ENCODE measurements at places on chromosomes 7 and 10. TPM values are rescaled to one million over a fixed set of nuclear protein-coding genes. Genes with fewer than 3 reads are reported as not detected.

CYP2C19 gene
- total RNA-seq, result 0.21 TPM

DNA sequence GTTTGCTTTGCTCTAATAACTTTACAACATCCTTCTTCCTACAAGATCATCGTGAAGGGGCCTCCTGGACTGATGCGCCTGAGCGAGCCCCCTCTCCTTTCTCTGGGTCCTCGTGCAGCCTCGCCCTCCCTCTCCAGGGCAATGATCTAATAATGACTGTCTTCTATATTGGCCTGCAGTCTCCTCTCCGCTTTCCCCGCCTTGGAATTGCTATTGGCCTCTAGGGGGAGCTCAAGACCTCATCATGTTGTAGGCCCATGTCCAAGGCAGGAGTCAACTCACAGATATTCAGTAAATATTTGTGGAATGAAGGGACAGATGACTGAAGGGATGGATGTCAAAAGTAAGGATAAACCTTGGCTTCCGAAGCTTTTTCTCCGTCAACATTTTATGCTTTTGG is 1180.3 kb downstream of the TYW1 start:
- DNase-seq, result peak; percentile 24

GRCh38 chr10:72563327-72563932 is 62.4 kb downstream of the MICU1 start:
- DNase-seq, result no peak

DNA sequence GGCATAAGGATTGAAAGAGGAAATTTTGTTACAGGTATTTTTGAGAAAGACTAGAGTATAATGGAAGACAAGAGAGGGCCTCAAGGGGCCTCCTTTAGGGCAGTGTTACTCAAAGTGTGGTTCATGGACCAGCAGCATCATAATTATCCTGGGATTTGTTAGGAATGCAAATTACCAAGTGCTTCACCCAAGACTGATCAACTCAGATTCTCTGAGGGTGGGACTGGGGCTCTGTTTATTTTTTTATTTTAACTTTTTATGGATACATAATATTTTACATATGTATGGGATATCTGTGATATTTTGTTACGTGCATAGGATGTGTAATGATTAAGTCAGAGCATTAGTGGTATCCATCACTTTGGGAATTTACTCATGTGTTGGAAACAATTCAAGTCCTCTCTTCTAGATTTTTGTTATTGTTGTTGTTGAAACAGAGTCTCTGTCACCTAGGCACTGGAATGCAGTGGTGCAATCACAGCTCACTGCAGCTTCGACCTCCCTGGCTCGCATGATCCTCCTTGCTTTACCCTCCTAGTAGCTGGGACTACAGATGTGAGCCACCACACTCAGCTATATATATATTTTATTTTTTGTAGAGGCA is 2.2 kb upstream of the KCTD7 start:
- DNase-seq, result no peak

GRCh38 chr10:78806681-78807221 is 262.0 kb upstream of the ZMIZ1 start:
- no peak for DNase-seq

SLC26A4 gene
- 0.58 TPM for total RNA-seq

DNA sequence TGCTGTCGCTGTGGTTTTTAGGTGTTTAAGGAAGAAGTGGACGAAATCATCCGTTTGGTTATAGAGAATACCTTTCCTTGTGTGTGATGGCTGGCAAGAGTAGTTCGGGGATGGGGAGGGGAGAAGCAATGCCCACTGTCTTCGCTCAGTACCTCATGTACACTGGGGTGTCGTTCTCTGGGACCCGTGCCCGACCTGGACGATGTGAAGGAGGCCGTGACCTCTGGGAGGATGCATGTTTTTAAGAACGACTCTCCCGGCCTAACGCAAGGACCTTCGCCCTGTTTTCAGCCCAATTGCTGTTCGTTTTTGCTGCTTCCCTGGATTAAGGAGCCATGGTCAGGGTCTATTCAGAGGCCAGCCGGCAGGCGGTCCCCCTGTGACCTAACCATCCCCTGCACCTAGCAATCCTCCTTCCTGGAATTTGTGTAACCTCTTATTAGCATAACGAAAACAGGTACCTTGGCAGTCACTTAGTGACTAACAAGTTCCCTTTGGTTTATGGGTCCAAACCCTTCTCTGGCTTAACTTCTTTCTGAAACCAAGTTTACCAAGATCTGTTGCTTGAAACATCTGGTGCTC is 1.3 kb downstream of the NFE2L3 start:
- DNase-seq, result no peak

GRCh38 chr7:1043552-1044188 is 676 bp upstream of the GPR146 start:
- peak; percentile 24 for DNase-seq

CFAP69 gene
- total RNA-seq, result 4.5 TPM

DNA sequence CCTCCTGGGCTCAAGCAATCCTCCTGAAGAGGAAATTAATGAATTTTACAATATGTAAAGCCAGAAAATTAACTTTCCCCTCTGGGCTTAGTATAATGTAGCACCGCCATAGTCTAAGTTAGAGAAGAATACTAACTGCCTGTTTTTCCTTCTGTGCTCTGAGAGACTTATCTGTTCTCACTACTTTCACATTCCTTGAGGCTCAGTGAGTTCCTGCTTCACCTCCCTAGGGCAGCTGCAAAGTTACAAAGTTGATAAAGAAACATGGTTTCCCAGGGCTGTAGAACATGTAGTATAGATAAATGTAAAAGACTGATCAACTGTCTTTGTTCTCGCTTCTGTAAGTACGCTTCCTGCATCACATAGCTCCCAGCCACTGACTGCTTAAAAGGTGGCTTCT is 16.0 kb upstream of the OLAH start:
- no peak for DNase-seq

DNA sequence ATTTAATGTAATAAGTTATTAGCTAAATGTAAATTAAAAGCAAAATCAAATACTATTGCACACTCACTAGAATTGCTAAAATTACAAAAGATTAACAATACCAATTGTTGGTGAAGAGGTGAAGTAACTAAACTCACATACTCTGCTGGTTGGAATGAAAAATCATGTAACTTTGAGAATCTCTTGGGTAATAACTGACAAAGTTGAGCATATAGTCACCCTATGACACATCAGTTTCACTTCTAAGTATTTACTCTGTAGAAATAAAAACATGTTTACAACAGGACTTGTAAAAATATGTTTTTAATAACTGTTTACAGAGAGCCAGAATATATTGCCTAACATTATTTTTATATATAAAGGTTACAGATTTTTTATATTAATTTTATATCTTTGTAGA is 33.6 kb downstream of the CNTNAP2 start:
- no peak for DNase-seq

CHST12 gene
- total RNA-seq, result 18.4 TPM

- DNase-seq, result no peak
Observed at GRCh38 chr7:141712603-141713255, 4.6 kb downstream of the WEE2 start.

- no peak for DNase-seq
Observed at GRCh38 chr7:93315896-93316295, 83.7 kb downstream of the VPS50 start.

- DNase-seq, result no peak
Observed at GRCh38 chr10:126833542-126833941, 71.7 kb upstream of the DOCK1 start.

DNA sequence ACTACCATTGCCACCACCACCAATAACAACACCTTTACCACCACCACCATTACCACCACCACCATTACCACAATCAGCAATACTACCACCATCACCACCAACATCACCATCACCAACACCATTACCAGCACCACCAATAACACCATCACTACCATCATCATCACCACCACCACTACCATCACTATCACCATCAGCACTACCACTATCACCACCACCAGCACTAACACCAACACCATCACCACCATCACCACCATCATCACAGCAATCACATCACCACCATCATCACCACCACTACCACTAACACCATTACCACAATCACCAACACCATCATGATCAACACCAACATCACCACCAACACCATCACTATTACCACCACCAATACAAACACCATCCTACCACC is 249.5 kb downstream of the GRID1 start:
- no peak for DNase-seq

DNA sequence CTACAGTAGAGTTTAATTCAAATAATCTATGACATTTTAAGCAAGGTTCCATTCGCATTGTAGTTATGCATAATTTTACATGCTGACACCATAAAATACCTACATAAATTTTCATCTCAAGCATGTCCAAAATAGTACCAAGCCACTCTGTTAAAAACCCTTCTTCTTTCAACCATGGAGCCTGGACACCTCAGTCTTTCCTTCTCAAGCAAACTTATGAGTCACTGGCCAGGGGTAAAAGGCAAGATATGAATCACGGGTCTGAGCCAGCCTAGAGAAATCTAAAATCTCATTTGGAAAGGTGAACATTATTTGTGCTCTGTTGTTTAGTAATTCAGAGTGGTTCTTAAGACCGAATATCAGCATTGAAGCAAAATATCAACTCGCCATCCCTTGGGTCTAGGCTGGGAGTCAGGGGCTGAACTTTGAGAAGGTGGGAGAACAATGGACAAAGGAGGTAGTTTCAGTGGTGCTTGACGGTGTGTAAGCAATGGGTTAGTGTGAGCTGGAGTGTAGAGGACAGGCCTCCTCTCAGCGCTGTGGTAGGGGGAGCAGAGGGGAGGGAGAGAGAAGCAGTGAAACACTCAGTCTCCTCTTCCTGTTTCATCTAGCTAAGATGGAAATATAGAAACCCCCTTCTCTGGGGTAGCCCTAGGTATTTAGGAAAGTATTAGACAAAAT is 19.1 kb upstream of the GPAM start:
- DNase-seq, result no peak

ARMC10 gene
- 22.7 TPM for total RNA-seq

GRCh38 chr10:4820804-4821401 is 5.1 kb upstream of the AKR1E2 start:
- peak; percentile 61 for DNase-seq

GBX1 gene
- not detected for total RNA-seq

DNA sequence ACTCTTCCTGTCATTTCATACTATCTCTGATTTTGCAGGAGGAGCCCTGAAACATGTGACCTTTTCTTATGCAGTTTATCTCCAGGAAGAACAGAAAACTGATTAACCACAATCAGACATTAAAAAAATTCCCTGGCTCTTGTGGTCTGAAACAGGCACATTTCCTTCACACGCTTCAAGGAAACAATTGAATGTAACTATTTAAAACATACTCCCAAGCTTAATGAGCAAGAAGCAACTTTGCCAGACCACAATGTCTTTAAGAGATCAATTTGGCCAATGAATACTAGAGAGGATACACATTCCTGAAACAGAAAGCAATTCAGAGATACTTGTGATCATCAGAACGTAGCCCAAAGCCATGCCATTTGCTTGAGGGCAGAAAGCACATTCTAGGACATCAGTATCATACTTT is 65.8 kb downstream of the PIP4K2A start:
- DNase-seq, result no peak

- no peak for DNase-seq
Observed at GRCh38 chr10:110268442-110268841, 36.3 kb downstream of the SMNDC1 start.

PKD2L1 gene
- total RNA-seq, result not detected

- DNase-seq, result no peak
Observed at GRCh38 chr10:16820421-16820820, 3.2 kb upstream of the RSU1 start.

DNA sequence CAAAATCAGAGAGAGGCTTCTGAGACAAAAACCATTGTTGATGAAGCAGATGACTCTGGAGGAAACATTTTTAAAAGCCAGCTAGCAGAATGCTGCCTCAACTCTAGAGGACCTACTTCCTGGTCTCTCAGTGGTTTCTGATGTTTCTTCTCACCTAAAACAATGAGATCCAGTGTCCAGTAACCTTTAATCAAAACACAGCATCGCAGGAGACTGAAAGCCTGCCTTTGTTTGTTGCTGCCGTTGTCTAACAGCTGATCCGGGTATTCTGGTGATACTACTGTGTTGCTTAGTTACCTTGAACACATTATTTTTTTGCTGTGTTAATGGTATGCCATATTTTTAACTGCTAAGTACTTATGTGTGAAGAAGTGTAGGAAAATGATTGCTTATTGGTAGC is 70.9 kb downstream of the WIPF3 start:
- no peak for DNase-seq

DNA sequence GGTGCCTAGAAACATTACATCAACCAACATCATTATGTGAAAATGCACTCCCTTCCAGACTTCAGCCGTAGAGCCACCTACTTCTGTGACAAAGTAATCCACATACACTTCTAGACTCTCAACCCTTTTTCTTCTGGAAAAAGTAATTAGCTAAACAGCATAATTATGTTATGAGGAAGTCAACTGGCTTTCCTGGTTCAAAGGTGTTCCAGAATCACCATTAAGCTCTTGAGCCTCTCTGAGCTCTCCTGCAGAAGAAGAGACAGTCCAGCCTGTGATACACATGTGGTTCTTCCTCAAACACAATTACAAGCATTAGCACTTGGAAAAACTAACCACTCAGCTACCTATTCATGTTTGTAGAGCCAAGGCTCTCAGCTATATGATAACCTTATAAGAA is 52.5 kb downstream of the TNS3 start:
- no peak for DNase-seq

DNA sequence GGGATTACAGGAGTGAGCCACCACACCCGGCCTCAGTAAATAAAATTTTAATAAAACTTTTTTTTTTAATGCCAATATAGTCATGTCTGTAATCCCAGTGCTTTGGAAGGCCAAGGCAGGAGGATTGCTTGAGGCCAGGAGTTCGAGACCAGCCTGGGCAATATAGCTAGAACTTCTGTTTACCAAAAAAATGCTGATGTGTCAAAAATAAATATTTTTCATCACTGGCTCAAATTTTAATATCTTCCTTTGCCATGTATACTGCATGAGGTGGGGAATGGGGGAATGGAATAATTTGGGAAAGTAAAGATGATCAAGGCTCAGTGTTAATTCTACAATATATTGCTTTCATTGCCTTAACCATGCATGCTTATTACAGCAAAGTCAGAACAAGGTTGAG is 10.7 kb upstream of the RHBDD2 start:
- DNase-seq, result no peak

DNA sequence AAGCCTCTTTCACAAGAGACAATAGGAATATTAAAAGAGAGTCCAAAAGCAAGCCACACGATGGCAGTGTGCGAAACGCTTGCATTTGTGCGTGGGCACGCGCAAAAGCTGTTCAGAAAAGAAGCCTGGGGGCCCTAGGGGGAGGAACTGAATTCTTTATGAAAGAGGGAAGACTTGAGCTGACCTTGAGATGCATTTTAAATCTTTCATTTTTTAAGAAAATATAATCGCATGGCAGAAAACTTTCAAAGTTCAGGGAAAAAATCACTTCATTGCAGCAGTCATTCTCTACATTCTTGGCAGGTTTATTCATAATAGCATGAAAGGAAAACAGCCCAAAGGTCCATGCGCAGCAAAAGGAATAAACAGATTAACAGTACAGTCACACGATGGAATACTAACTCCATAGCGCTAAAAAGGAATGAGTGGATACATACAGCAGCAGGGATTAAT is 206.5 kb upstream of the PRKCQ start:
- no peak for DNase-seq

KCNIP2 gene
- 369 TPM for total RNA-seq

DNA sequence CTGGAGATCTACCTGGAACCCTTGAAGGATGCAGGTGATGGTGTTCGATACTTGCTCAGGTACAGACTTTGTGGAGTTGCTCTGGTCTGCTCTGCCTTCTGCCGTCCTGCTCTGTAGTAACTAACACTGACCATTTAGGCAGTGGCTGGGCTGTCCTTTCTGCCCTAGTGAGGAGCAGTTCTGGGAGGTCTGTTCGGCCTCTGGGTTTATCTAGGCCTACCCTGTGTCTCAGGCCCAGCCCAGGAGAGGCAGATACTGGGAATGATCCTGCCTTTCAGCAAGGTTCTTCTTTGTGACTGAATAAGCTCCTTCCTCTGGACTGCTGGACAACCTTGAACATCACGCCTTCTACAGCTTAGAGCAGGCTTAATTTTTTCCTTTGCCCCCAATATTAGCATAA is 1.7 kb downstream of the ZFYVE27 start:
- DNase-seq, result no peak
